Suppressor macrophage treated with lipopolysaccharide for 1 hour (primary cell): ENCODE measurements at places on chromosomes 7 and 10.

- no peak for DNase-seq
Observed at GRCh38 chr7:70587739-70588138, 544.2 kb upstream of the GALNT17 start.

DNA sequence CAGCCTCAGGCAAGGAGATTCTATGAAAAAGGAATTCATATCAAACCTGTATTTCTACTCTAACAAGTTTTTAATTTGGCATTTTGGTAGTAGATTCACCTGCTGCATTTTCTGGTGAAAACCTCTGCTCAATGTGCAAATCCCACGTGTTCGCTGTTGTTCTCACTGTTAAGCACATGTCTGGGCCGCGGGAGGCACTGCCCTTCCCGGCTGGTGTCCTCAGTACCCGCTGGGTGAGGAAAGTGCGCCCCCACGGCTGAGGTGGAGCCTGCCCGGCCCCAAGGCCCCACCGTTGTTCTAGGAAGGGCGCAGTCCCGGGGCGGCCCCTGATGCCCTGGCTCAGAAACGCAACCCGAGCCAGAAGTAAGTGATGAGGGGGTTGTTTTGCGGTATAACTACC is 193.4 kb upstream of the VWC2 start:
- DNase-seq = no peak

DNA sequence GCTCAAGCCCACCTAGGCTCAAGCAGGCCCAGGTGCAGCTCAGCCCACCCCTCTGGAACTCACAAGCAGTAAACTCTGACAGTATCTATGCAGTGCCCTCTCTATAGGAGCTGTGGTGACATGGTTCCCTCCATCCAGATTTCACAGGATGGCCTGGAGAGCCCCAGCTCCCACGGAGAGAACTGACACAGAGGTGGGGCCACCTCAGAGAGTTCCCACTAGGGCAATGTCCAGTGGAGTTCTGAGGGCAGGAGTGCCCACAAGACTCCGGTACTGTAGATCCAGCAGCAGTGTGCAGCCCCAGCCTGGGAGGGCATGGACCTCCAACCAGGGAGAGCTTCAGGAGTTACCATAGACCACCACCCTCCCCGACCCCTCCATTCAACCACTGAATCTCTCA is 37.3 kb upstream of the CNPY1 start:
- DNase-seq = no peak

DNA sequence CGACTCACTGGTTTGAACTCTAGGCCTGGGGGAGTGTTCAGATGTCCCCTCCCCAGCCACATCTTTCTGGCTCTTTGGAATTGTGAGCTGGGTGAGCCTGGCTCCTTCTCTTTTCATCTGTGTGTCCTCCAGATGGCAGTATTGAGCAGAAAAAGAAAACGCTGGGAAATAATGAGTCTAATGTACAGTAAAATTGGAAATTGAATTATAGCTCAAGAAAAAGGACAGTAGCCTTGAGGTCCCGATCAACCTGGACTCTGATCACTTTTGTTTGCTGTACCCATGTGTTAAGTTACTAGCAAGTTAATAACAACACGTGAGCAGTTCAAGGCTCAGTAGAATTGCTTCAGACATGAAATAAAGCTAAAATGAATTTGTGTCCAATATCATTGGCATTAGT is 77.9 kb downstream of the SNX10 start:
- peak; percentile 79 for DNase-seq

DNA sequence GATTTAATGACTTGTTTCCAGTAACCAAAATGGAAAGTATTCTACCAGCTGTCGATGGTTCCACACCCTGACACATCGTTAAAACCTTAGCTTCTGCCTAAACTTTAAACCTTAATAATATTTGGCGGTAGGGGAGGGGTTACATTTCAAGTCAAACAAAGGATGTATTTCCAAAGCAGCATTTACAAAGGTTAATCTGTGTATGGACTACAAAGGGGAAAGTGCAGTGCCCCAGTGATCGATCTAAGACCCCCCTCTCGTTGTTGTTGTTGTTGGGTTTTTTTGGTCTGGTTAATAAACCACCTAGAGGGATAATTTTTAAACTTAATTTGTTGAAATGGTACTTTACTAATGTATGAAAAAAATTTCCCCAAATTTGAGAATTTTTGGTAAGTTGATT is 1.1 kb upstream of the STEAP2 start:
- no peak for DNase-seq

- DNase-seq = no peak
Observed at GRCh38 chr10:91590142-91590903, 42.5 kb downstream of the PPP1R3C start.

GRCh38 chr10:130758529-130758928 is 553.0 kb downstream of the TCERG1L start:
- DNase-seq = no peak

DNA sequence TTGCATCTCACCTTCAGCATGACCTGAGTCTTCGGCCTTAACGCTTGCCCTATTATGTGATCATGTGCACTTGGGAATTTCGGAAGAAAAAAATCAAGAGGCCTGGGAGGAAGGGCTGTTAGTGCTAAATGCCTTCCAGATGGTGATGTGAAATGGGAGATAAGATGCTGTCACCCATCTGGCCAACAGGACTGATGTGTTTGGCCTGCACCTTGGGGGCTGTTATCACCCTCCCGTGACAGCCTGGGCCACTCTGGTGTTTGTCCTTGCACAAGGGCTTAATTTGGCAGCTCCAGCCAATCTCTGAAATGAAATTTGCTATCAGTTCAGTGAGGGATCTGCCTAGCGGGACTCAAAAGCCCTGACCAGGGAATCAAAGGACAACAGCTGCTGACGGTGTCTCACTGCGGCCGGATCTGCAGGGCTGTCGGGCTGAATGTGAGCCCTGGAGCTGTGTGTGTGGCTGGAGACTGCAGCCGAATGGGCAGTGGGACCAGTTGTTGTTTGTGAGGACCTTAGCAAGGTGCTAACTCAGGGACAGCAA is 131.4 kb upstream of the BTBD16 start:
- no peak for DNase-seq

- no peak for DNase-seq
Observed at GRCh38 chr10:1410032-1410431, 327.3 kb downstream of the ADARB2 start.

DNA sequence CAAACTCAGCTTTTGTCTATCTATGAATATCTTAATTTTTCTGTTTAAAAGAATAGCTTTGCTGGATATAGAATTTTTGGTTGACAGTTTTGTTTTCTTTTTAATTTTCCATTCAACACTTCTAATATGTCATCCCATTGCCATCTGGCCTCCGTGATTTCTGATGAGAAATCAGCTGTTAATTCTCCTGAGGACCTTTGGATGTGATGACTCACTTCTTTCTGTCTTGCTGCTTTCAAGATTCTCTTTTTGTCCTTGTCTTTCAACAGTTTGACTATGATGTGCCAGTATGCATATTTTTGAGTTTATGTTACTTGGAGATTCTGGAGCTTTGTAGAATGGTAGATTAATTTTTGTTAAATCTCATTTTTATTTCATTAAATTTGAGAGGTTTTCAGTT is 38.4 kb downstream of the ZNF518A start:
- no peak for DNase-seq

DNA sequence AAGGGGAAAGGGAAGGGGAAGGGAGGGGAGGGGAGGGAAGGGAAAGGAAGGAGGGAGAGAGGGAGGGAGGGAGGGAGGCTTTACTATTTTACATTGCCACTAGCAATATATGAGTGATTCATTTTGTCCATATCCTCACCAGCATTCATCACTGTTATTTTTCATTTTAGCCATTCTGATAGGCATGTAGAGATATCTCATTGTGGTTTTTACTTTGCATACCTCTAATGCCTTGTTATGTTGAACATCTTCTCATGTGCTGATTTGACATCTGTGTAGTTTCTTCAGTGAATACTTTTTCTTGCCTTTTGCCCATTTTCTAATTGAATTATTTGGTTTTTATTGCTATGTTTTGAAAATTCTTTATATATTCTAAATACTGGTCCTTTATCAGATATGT is 52.7 kb downstream of the GCC1 start:
- no peak for DNase-seq

DNA sequence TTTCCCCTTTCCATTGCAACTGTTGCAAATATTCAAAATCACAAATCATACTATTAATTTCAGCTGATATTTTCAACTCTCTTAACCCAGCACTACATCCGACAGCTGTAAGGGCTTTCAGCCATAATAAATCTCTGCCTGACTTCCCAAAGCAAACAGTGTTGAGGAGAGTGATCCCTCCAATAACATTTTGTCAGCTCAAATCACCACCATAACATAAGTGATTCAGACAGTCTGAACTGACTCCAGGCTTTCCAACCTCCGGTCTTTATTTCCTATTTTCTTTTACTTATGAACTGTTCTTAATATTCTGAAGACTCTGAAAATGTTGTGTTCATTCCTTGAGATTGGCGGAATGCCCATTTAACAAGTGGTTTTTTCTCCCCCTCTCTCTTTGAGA is 1085.9 kb downstream of the GATA3 start:
- no peak for DNase-seq

- DNase-seq = no peak
Observed at GRCh38 chr7:16515785-16516685, 10.6 kb upstream of the LRRC72 start.

- DNase-seq = no peak
Observed at GRCh38 chr10:120701381-120701780, 149.8 kb upstream of the WDR11 start.

- DNase-seq = no peak
Observed at GRCh38 chr10:72729528-72729927, 37.6 kb downstream of the MCU start.

- DNase-seq = no peak
Observed at GRCh38 chr10:132975831-132976682, 33.7 kb upstream of the CFAP46 start.

- no peak for DNase-seq
Observed at GRCh38 chr7:137296576-137296975, 47.0 kb downstream of the PTN start.

GRCh38 chr10:1137499-1138163 is 81.4 kb downstream of the WDR37 start:
- DNase-seq = no peak

DNA sequence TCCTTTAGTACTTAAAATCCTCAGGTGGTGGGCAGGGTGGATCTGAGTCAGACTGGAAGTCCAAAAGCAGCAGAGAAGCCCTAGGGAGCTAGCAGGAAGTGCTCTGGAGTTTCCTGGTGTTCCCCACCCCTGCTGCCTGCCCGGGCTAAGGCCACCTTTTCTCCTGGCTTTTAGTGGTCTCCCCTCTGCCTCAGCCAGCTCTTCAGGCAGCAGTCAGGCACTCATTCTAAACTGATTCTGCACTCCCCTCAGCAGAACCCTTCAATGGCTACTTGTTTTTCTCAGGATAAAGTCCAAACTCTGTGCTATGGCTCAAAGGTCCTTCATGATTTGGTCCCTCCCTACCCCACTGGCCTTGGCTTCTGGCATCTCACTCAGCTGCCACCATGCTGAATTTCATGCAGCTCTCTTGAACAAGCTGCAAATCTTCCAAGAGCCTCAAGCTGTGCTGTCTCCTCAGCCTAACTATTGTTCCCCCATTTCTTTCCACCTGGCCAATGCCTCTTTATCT is 28.9 kb upstream of the DNMBP start:
- no peak for DNase-seq

DNA sequence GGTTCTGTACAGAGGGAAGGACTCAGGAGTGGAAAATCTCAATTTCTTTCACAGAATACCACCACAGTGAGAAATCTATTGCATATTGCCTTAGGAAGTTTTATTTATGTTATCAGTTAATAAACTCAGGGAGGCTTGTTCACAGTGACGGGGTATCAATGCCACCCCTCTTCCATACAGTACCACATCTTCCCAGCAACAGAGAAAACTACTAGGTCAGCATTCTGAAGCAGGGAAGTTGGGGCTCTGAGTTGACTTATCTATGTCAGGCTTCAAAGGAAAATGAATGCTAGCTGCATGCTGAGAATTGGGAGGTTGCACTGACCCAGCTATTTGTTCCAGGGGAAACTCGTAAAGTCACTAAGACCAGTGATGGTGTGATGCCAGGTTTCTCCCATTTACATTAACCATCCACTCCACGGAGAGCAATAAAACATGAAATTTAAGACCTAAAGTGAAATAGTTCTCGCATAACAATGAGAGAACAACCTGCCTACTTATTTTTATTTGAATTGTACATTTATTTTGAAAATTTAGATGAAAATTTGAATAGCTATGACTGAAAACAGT is 266.7 kb downstream of the RNLS start:
- no peak for DNase-seq

DNA sequence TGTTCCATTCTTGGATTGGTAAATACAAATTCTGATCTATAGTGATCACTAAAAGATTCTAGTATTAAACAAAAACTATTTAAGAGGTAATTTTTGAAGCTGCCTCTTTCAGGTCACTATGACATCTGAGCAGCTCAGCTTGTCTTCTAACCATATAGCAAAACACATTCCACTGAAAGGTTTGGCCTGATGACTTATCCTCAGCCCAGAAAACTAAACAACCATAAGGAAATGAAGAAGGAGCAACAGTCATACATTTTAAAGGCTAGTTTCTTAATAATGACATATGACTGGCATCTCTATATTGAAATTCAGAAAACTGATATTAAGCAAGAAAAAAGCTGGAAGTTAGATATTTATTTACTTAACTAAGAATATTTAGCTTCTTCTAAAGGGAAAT is 24.6 kb downstream of the NT5C2 start:
- peak; percentile 31 for DNase-seq

- DNase-seq = no peak
Observed at GRCh38 chr7:3214090-3214413, 87.0 kb upstream of the SDK1 start.

GRCh38 chr7:42253316-42253715 is 16.3 kb upstream of the GLI3 start:
- DNase-seq = no peak
